Neuronal stem cell (in vitro differentiated cells): ENCODE measurements at places on chromosomes 6 and 20.
A peak's percentile ranks its signal among the peaks of the same experiment; 100 is the strongest.

DNA sequence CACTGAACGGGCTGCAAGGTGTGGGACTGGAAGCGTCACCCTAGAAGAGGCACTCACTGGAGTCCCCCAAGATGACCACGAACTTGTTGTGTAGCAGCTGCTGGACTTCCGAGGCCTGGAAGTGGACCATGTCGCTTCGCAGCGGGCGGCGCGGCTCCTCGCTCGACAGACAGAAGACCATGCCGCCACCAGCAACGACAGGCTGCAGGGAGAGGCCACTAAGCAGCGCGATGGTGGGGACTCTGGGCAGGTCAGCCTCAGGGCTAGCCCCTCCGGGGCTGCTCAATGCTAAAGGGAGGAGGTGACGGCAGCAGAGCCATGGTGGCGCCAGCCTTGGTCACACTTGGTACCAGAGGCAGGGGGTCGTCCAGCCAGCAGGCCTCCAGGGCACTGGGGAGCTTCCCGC lies 720 bp downstream of the PCED1A start:
- H3K27me3 ChIP-seq: no peaks in the 10 kb centered on the region
- peaks cover 13% of the 10 kb centered on the region for H3K36me3 ChIP-seq
- H3K4me3 ChIP-seq: peak overlapping the region; percentile 91
- H3K4me1 ChIP-seq: peaks cover 13% of the 10 kb centered on the region
- DNase-seq: no peak

DNA sequence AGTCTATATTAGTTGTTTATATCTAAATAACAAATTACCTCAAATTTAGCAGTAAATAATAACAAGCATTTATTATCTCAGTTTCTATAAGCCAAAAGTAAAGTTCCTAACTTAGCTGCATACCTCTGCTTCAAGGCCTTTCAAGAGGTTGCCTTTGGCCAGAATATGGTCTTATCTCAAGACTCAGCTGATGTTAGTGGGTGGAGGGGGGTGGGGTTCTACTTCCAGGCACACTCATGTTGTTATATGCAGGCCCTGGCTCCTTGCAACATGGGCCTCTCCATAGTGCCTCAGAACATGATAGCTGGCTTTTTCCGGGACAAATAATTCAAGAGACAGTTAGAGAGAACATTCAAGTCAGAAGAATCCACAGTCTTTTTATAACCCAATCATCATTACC lies 266.0 kb downstream of the ADGRB3 start:
- H3K4me3 ChIP-seq: no peak overlapping the region
- no peaks in the 10 kb centered on the region for H3K36me3 ChIP-seq
- DNase-seq: no peak
- H3K4me1 ChIP-seq: no peaks in the 10 kb centered on the region

DNA sequence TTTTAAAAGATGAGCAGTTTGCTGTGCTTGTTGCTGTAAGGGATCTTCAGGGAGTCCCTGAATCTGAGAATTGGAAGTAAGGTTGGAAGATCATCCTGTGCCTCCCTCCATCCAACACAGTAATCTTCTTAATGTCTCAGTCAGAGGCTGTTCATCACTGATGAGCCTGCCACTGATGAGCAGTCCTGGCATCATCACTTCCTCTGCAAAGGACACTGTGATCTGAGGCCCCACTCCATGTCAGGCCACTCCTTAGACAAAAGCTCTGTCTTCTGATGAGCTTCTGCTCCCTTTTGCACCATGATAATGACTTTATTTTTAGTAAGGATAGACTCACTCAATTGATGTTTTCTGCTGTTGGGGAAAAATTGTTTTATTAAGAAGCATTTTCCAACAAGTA lies 121.0 kb downstream of the UST start:
- no peaks in the 10 kb centered on the region for H3K27me3 ChIP-seq
- no peak overlapping the region for H3K27ac ChIP-seq
- no peaks in the 10 kb centered on the region for H3K36me3 ChIP-seq
- no peak overlapping the region for H3K4me3 ChIP-seq
- DNase-seq: no peak

DNA sequence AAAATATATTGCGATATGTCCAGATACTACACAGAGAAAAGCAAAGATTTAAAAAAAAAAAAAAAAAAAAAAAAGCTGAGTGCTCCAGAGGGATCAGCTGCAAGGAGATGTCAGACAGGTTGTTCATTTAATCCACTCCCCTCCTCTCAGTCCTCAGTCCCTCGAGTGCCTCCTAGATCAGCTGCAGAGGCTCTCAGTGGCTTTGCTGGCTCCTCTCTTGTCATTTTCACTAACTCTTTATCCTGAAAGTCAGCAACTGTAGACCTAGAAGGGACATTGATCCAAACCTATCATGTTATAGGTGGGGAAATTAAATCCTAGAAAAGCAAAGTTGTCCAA lies 61.6 kb downstream of the KIAA0319 start:
- no peaks in the 10 kb centered on the region for H3K36me3 ChIP-seq
- no peaks in the 10 kb centered on the region for H3K27me3 ChIP-seq
- no peak overlapping the region for H3K27ac ChIP-seq
- H3K4me3 ChIP-seq: no peak overlapping the region
- H3K4me1 ChIP-seq: no peaks in the 10 kb centered on the region
- no peak for DNase-seq

DNA sequence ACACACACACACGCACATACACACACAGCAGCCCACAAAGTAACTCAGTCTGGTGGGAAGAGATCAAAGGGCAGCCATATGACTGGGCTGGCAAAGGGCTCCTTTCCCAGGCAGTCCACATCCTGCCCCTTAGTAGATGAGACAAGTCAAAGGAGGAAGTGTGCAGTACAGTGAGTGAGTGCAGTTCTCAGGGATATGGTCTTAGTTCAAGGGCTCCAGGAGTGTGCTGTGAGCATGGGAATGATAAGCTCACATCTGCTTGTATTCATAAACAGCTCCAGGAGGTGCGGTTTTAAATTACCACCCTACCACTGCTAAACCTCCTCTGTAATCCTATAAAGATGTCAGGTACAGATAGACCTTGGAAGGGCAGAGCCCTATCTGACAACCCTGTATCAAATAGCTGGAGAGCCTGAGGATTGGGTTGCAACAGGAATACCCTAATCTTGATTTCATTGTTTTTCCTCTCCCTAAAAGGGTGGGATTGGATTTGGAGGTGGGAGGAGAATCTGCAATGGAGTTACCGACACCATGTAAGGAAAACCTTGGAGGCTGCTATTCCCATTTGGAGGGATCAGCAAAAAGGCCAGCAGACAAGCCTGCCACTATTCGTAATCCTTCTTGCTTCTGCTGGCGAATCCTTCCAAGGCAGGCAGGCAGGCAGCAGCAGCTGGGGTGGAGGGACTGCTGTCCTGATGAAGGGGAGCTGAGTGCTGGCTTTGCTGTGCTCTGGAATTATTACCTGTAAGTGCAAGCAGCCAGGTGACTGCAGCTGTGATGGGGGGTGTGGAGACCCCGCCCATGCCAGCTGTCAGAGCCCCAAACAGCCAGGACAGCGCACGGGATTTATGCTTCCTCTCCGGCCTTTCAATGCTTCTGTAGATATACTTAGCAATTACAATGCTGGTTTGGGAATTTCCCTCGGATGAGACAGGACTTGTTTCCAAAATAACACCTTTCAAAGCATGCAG lies 342.7 kb downstream of the PRL start:
- H3K36me3 ChIP-seq: no peaks in the 10 kb centered on the region
- H3K4me3 ChIP-seq: no peak overlapping the region
- no peaks in the 10 kb centered on the region for H3K27me3 ChIP-seq
- no peak overlapping the region for H3K27ac ChIP-seq
- DNase-seq: no peak

DNA sequence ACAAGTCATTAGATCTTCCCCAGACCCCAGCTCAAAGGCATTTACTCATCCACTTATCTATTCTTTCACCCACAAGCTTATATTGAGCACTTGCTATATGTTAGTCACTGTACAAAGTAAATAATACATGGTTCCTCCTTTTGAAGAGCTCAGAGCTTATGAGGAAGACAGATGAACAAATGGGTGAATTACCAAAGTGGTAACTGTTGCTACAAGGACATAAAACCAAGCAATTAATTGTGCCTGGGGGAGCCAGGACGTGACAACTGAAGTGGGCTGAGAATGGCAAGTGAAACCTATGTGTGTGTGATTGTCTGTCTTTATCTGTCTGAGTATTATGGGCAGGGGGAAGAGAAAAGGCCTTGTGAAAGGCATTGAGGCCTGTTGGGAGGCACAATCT lies 45.6 kb upstream of the AKIRIN2 start:
- no peak for DNase-seq
- H3K36me3 ChIP-seq: no peaks in the 10 kb centered on the region
- H3K27me3 ChIP-seq: no peaks in the 10 kb centered on the region
- no peaks in the 10 kb centered on the region for H3K4me1 ChIP-seq
- H3K4me3 ChIP-seq: no peak overlapping the region
- H3K27ac ChIP-seq: no peak overlapping the region

- peaks cover 13% of the 10 kb centered on the region for H3K27me3 ChIP-seq
- no peak overlapping the region for H3K4me3 ChIP-seq
- peaks cover 6% of the 10 kb centered on the region for H3K4me1 ChIP-seq
- H3K27ac ChIP-seq: no peak overlapping the region
Measured at GRCh38 chr20:6053064-6053775, 640 bp downstream of the LRRN4 start.

DNA sequence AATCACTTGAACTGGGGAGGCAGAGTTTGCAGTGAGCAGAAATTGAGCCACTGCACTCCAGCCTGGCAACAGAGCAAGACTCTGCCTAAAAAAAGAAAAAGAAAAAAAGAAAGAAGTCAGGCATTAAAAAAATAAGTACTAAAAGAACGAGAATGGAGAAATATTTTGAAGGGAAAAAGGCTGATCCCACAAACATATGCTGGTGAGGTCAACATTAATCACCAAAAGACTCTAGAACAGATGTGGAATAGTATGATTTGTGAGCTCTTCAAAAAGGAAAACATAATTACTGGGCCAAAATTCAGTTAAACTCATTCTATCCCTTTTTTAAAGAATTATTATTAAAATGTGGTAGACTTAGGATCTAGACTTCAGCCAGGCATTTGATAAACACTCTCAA lies 61.2 kb upstream of the NRSN1 start:
- no peaks in the 10 kb centered on the region for H3K4me1 ChIP-seq
- DNase-seq: no peak
- no peaks in the 10 kb centered on the region for H3K36me3 ChIP-seq
- no peaks in the 10 kb centered on the region for H3K27me3 ChIP-seq
- H3K4me3 ChIP-seq: no peak overlapping the region

DNA sequence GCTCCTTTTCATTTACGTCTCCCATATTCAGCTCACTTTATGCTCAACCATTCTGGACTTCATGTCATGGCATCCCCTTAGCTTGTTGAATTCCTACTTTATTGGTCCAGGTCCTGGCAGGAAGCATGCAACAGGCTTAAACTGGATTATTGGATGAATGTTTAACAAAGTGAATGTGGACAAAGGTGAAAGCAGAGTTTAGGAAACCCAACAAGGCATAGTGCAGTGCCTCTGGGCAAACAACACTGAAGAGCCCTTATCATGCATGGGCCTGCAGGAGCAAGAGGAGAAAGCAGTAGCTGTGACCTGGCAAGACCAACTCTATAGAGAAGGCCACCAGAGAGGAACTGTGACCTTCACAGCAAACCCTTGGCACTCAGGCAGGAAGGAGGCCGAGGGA lies 5.3 kb upstream of the ANKRD66 start:
- no peak for DNase-seq
- H3K27me3 ChIP-seq: peaks cover 13% of the 10 kb centered on the region
- no peak overlapping the region for H3K27ac ChIP-seq
- no peaks in the 10 kb centered on the region for H3K36me3 ChIP-seq
- no peak overlapping the region for H3K4me3 ChIP-seq
- H3K4me1 ChIP-seq: no peaks in the 10 kb centered on the region

GRCh38 chr6:20086992-20087391 lies 125.3 kb downstream of the MBOAT1 start:
- H3K27me3 ChIP-seq: no peaks in the 10 kb centered on the region
- no peak overlapping the region for H3K4me3 ChIP-seq
- no peak overlapping the region for H3K27ac ChIP-seq
- H3K4me1 ChIP-seq: no peaks in the 10 kb centered on the region

GRCh38 chr20:60263725-60264709 lies 305.8 kb downstream of the CDH26 start:
- no peak overlapping the region for H3K4me3 ChIP-seq
- no peaks in the 10 kb centered on the region for H3K4me1 ChIP-seq
- H3K27me3 ChIP-seq: no peaks in the 10 kb centered on the region
